ENCODE measurements at places on chromosomes 7 and 10. TPM values are rescaled to one million over a fixed set of nuclear protein-coding genes. Genes with fewer than 3 reads are reported as not detected.
A peak's percentile ranks its signal among the peaks of the same experiment; 100 is the strongest.

Gene SLC18A2
- polyA plus RNA-seq, result 0.01 TPM

- no peak for DNase-seq
Measured at GRCh38 chr7:107262857-107263256, 94.1 kb downstream of the HBP1 start.

DNA sequence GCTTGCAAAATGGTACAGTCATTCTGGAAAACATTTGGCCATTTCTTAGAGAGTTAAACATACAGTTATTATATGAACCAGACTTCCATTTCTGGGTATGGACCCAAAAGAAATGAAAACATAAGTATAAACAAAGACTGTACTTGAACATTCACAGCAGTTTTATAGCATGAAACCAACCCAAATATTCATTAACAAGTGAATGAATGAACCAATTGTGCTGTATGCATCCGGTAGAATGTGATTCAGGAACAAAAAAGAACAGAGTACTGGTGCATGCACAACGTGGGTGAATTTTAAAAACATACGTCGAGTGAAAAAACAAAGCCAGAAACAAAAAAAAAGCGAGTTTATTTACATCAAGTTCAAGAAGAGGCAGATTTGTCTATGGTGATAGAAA lies 1085.8 kb upstream of the AUTS2 start:
- DNase-seq, result no peak

Gene PDK4
- polyA plus RNA-seq, result 0.04 TPM

Gene PON3
- not detected for polyA plus RNA-seq

- no peak for DNase-seq
Measured at GRCh38 chr10:47092831-47093230, 181.6 kb downstream of the PTPN20 start.

Gene CXCL12
- polyA plus RNA-seq, result 93.4 TPM

DNA sequence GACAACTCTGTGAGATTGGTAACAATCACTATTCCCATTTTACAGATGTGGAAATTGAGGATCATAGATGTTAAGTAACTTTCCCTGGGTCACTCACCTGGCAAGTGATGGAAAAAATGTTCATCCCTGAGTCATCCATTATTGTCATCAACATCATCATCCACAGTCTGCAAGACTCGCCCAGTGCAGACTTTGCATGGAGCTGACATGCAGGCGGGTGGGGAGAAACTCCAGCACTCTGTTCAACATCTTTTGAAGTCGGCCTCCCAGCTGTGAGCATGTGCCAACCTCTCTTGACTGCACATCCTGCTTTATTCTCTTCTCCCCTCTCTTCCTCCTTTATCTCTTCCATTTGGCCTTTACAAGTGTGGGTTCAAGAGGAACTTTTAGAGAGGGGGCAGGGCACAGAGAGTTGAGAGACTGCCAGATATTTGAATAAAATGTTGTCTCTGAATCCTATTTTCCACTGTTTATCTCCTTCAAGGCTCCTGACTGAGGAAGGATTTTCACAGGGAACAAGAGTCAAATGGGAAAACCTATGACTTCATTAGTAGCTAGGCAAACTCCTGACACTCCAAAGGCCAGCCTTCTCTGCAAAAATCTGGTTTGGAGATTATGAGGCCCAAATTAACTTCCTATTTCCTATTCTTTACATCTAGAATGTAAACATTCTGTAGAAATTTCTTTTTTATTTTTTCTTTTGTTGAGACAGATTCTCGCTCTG lies 283.7 kb upstream of the PODXL start:
- no peak for DNase-seq

- no peak for DNase-seq
Measured at GRCh38 chr10:122047560-122047959, 58.6 kb downstream of the TACC2 start.

GRCh38 chr10:72167118-72167517 lies 48.7 kb upstream of the ANAPC16 start:
- DNase-seq, result no peak

Gene OR2A42
- not detected for polyA plus RNA-seq

Gene CPA4
- polyA plus RNA-seq, result 65.7 TPM

- no peak for DNase-seq
Measured at GRCh38 chr10:94066411-94066810, 72.7 kb downstream of the PLCE1 start.

DNA sequence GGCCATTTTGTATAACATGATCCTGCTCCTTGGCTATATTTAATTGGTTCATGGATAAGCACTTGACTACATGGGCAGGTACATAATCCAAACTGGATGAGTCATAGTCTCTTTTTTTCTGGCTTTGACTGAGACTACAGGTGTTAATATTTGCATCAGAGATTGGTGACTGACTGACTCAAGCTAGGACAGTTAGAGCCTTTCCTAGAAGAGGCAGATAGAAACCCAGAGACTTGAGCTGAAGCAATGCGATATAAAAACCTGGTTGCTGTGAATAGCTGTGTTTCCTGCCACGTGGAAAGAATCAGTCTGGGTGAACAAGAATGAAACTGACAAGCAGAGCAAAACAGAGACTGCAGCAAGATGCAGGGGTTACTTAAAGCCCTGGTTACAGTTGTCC lies 81.0 kb downstream of the SAMD9 start:
- no peak for DNase-seq

Gene UCMA
- polyA plus RNA-seq, result not detected

DNA sequence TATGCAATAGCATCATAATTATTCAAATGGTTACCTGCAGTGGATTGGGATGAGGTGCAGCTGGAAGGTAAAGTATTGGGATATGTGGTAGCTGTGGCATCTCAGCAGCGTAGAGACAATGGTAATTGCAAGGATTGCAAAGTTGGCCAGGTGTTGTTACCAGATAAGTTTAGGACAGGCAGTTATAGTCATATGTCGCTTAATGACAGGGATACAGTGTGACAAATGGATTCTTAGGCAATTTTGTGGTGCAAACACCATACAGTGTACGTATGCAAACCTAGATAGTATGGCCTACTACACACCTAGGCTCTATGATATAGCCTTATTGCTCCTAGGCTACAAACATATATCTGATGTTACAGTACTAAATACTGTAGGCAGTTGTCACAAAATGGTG lies 163.5 kb upstream of the LYZL2 start:
- no peak for DNase-seq

- no peak for DNase-seq
Measured at GRCh38 chr10:2933071-2933470, 134.3 kb upstream of the PFKP start.

GRCh38 chr10:71644307-71645180 lies 75.0 kb downstream of the C10orf105 start:
- DNase-seq, result no peak

DNA sequence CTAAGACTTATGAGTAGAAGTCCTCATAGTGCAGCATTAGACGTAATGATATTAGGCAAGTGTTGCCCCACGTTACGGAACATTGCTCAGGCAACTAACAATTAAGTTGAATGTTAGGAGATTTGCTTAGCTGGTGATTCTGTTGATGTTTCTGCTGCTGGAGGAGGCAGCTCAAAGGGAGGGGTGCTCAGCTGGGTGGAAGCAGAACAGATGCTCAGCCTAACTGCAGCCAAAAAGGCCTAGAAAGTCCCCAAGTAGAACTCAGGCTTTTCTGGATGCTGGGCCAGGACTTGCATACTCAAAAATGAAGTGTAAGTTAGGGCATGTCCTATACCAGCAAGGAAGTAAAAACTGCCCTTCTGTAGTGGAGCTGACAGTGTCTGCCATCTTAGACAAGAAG lies 201.4 kb downstream of the ADRA2A start:
- DNase-seq, result no peak

- DNase-seq, result no peak
Measured at GRCh38 chr7:94605031-94605430, 50.9 kb downstream of the SGCE start.

GRCh38 chr7:43645699-43646226 lies 62.9 kb downstream of the STK17A start:
- no peak for DNase-seq

DNA sequence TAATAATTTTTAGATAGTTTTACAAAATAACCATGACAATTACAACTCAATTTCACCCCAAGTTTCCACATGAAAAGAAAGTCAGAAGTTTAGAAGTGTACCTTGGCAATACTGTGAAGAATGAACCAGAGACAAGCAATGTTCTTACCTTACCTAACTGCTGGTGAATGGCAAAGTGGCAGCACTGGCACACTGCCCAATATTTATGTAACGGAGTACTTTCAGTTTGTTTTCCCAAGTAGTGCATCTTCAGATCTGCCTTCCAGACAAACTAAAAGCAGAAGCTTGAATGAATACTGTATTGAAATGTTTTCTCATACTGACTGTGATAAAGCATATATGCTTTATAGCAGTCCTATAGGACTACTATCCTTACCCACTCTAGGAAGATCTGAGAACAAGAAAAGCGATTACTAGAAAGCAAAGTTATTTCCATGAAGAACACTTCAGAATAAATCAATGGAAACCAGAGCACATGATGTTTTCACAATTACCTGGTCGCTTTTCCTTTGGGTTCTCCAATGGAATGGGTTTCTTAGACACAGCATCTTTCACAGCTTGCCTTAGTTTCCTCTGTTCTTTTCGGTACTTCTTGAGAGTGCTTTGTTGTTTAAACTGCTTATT lies 1.5 kb downstream of the NOC3L start:
- DNase-seq, result no peak

- no peak for DNase-seq
Measured at GRCh38 chr7:108002726-108003598, at the start of gene LAMB1. LAMB1 (minus strand) TSS chr7:108003161; CDS start chr7:108002885, 276 bp downstream.

DNA sequence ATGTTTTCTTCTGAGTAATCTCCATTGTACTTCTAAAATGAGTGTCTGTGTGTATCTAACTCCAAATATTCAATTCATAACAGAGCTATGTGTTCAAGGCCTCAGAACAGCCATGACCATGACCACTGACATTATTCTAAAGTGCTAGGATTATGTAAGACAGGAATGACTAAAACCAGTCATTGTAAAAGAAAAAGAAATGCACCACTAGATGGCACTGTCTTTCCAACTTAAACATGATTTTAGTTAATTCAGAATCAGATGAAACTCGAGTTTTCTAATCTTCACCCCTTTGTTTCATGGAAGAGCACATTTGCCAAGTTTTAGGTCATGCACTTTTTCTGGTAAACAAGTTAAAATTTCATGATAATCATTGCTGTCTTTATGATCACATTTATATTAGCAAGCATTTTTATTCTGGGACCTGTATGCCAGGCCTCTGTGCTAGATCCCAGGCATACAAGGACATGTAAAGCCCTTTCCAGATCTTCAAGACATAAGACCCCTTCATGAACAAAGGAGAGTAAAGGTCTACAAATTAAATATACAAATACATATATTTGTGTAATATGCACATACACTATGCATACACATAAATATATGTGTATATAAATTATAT lies 26.1 kb upstream of the RSU1 start:
- peak; percentile 52 for DNase-seq

GRCh38 chr10:64037071-64037661 lies 516.0 kb downstream of the REEP3 start:
- DNase-seq, result no peak

Gene UCN3
- polyA plus RNA-seq, result not detected

DNA sequence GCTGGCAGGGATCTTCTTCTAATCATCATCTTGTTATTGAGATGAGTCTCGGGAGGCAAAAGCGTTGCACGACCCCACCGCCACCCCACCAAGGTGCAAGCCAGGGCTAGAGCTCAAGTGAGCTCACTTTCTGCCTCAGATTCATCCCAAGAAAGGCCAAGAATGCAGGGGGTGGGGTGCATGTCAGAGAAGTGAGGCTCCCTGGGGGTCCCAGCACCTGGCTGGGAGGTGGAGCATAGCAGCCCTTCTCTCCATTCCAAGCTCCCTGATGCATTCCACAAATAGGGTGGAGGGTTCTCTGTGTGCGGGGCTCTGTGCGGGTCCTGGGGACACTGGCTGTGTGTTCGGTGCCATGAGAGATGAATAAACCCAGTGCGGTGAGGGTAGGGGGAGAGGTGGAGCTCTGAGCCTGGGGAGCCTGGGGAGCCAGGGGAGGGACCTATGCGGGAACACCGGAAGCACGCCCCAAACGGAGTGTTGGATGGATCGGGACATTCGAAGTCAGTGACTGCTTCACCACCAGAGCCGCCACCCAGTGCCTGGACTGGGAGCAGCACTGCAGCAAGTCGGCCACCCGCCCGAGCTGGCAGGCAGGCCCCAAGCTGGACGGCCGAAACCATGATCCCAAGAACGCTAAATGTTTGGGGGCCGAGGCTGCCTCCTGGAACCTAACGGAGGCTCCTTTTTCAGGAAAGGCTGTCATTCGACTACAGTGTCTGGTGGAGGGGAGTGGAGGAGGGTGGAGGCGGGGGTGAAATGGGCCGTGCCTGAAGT lies 17.9 kb upstream of the HMX3 start:
- no peak for DNase-seq

GRCh38 chr7:130182990-130183389 lies 22.2 kb downstream of the TMEM209 start:
- no peak for DNase-seq

GRCh38 chr10:16612115-16612980 lies 90.7 kb upstream of the C1QL3 start:
- DNase-seq, result peak; percentile 13

DNA sequence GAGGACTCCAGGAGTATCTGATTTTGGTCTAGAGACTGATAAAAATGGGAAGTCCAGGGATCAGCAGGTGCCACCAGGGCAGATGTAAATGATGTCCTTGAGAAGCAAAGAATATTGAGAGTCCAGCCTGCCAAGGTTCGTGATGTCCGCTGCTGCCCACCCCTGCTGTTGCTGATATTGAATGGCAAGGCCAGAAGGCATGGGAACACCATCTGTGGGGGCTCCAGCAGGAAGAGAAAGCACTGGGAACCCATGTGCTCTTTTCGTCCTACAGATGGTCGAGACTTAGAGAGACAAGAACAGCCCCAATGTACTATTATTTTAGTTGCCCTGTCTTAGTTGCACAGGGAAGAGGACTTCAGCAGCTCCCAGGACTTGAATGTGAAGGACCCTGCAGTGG lies 363.9 kb downstream of the GALNT17 start:
- no peak for DNase-seq

GRCh38 chr7:78716876-78717275 lies 736.6 kb downstream of the MAGI2 start:
- DNase-seq, result no peak

Gene NFKB2
- 29.3 TPM for polyA plus RNA-seq

Gene C10orf62
- not detected for polyA plus RNA-seq

GRCh38 chr7:114530057-114530611 lies 115.5 kb downstream of the FOXP2 start:
- DNase-seq, result no peak

DNA sequence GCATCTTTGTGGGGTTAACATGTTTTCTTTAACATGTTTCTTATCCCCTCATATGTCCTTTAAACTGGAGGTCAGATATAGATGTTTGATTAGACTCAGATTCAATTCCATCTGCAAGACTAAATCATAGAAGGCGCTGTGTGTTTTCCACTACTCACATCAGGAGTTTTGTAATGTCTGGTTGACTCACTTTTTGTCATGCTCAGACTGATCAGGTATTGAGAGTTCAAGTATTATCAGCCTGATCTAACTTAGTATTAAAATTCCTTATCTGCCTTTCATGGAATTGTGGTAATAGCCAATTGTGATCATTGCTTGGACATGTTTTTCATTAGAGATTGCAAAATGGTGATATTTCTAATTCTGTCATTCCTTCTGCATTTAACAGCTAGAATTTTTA lies 30.2 kb downstream of the ENTPD7 start:
- DNase-seq, result no peak

Data from AG04450 (cell line).